ENCODE measurements at places on chromosomes 5 and 9.

- no peak overlapping the region for H3K27ac ChIP-seq
- no peaks in the 10 kb centered on the region for H3K27me3 ChIP-seq
- no peak for DNase-seq
- H3K4me3 ChIP-seq = no peak overlapping the region
These were observed 60.8 kb downstream of the RFK start for GRCh38 chr9:76333388-76333787.

GRCh38 chr9:137149363-137149762 is 10.4 kb downstream of the GRIN1 start:
- H3K36me3 ChIP-seq = no peaks in the 10 kb centered on the region
- no peaks in the 10 kb centered on the region for H3K4me1 ChIP-seq
- H3K4me3 ChIP-seq = no peak overlapping the region
- no peak overlapping the region for H3K27ac ChIP-seq

DNA sequence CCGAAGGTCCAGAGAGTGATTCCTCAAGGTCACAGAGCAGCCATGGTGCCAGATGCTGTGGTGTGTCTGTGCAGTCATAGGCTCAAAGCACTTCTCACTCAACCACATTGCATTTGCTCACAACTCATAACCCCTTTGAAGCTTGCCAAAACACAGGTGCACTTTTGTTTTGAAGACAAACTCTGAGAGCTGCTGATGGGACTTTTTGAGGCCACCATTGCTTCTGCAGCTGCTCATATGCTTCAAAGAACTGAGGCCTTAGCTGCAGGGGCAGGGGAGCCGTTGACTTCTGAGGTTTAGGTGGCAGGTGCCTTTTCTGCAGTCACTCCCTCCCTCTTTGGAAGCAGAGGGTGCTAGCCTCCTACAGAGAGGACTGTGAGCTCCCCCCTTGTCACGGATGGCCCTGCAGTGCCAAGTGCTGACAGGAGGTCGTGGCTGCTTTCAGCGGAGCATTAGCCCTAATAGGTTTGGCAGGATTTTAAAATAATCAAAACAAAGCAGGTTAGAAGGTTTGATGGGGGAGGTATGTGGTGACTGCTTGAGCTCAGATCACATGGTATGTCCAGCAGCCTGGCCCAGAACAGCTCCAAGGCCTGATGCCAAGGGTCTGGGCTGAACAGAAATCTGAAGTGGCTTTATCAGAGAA is 232.1 kb downstream of the MAN2A1 start:
- DNase-seq = no peak
- no peaks in the 10 kb centered on the region for H3K36me3 ChIP-seq
- no peak overlapping the region for H3K27ac ChIP-seq
- peaks cover 6% of the 10 kb centered on the region for H3K27me3 ChIP-seq
- H3K4me1 ChIP-seq = no peaks in the 10 kb centered on the region

DNA sequence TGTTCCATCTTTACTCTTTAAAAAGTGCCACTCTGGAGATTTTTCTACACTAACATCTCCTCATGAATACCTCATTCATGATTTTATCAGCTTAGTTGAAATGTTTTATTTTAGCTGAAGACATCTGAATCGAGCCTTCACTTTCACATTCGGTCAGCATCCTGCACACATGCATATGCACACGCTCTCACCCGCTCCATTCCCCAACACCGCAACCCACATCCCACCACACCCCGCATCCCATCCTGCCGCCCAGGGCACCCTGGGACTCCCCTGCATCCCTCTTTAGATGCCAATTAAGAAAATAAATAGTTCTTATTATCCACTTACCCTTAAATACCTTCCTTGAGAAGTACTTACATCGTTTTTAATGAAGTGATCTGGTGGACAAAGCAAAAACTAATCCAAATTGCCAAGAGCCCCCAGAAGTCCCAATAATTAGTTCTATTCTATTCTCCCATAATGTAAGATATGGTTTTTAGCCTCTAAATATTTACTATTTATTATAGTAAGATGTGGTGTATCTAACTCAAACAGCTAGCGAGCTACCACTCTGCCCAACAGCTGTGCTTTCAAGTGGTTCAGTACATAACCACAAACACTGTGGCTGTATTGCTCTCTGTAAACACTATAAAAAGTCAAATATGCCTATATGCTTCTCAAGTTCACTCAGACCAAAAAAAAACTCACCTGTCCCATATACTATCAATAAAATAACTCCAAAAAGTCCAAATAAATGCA is 38.2 kb downstream of the GZMK start:
- DNase-seq = no peak
- H3K4me1 ChIP-seq = no peaks in the 10 kb centered on the region

DNA sequence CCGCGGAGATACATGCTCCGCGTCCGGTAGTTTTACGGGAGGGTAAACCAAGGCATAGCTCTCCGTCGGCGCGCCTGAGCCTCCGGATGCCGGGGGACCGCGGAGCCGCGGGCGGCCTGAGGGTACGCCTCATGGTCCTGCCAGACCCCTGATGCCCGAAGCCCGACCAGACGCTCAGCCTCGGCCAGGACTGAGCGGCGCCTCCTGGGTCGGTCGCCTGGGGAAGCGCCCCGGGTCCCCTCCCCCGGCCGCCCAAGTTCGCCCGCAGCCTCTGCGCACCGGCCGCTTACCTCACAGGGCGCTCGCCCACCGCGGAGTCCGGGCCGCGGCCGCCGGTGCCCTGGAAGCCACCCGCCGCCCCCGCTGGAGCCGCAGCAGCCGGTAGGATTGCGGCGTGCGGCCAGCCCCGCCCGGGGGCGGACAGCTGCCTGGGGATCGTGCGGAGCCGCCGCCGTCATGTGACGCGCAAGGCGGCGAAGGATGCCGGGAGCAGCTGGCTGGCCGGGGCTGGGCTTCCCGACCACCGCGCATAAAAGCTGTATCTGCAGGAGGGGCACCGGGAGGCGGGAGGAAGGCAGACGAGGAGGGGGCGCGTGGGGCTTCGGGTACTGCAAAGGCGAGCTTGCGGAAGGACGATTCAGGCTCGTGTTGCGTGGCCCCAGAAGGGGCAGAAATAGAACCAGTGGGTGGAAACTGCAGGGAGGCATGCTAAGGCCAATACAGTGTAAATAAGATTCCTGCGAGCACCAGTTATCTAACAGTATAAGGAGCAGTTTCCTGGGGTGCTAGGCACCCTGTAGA is at the start of gene FBXO10:
Gene FBXO10, minus strand, starts transcription at position 460 of the 801 bp plus-strand sequence. CDS start 34,612 bp downstream, outside the sequence.
- H3K27ac ChIP-seq = peak within 1 kb of the TSS; percentile 92
- DNase-seq = no peak
- no peaks in the 10 kb centered on the region for H3K27me3 ChIP-seq
- peaks cover 9% of the 10 kb centered on the region for H3K36me3 ChIP-seq

DNA sequence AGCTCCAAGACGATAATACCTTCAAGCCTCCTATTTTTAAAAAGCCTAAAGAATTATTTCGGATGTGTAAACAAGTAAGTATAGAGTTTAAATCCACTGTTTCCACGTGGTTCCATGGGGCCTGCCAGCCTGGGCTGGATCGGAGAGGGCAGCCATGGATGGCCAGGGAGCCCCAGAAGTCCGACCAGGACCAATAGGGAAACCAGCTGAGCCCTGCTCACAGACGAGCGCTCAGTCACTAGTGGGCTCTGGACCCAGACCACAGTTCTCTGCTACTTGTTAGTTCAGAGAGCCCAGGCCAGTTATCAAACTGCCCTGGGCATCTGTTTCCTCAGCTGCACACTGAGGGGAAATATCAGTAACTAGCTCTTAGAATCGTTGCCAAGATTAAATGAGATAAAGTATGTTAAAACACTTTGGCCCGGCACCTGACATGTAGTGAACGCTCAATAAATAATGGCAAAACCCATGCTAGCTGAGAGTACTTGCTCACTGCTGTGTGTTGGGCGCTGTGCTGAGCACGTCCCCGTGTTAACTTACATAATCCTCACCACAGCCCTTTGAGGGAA is 124.8 kb downstream of the RGS3 start:
- no peaks in the 10 kb centered on the region for H3K27me3 ChIP-seq
- H3K27ac ChIP-seq = no peak overlapping the region
- no peak overlapping the region for H3K4me3 ChIP-seq
- H3K4me1 ChIP-seq = peaks cover under 1% of the 10 kb centered on the region

GRCh38 chr9:74066605-74067004 is 430.5 kb upstream of the RORB start:
- H3K36me3 ChIP-seq = no peaks in the 10 kb centered on the region
- H3K4me3 ChIP-seq = no peak overlapping the region
- H3K4me1 ChIP-seq = no peaks in the 10 kb centered on the region
- H3K27me3 ChIP-seq = no peaks in the 10 kb centered on the region
- DNase-seq = no peak

DNA sequence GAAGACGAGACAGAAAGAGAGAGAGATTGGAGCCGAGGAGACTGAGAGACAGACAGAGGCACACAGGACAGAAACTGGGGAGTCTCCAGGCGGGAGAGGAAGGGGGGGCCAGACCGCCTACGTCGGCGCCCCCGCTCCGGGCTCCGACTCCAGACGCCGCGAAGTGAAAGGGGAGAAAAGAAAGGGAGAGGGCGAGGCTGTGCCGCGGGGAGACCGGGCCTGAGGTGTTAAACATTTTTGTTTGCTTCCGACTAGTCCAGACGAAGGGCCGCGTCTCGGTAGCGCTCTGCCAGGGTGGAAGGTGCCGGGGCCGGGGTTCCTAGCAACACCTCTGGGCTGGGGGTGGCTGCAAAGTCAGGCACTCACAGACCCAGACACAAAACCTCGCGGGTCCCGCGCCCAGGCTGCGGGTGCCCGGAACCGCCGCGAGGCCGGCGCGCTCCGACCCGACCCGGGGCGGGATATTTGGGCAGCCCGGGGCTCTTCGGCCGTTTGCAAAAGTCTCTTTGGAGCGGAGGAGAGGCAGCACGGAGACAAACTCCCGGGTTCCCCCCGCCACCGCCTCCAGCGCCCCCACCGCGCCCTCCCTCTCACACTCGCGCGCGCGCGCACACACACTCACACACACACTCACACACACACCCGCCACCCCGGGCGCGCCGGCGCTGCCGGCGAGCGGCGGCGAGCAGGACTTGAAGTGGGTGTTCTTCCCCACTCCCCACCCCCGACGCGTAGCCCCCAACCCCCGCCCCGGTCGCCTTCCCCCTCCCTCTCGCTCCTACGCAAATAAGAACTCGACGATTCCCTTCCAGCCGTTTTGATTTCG is 626 bp upstream of the FST start:
- H3K27me3 ChIP-seq = peaks cover 53% of the 10 kb centered on the region
- H3K4me3 ChIP-seq = peak overlapping the region; percentile 53
- H3K36me3 ChIP-seq = no peaks in the 10 kb centered on the region
- no peak overlapping the region for H3K27ac ChIP-seq

GRCh38 chr5:139579-140442 is 47.8 kb downstream of the PLEKHG4B start:
- no peak overlapping the region for H3K27ac ChIP-seq
- no peak for DNase-seq
- no peaks in the 10 kb centered on the region for H3K27me3 ChIP-seq
- H3K36me3 ChIP-seq = no peaks in the 10 kb centered on the region

DNA sequence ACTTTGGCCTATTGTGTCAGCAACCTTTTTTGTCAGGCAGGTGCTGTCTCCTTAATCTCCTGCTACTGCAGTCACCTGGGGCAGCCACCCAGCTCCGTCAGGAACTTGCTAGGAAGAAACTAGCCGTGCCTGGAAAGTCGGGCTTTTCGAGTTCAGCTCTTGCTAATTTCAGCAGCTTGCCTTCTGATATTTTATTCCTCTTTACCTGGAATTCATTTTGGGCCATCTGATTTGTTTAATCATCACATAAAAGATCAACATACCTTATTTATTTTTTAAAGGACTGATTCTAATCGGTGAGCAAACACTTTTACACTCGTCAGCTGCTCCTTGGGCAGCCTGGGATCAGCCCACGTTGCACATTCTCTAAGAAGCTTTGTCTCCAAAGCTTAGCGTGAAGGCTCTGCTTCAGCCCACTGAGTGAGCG is 42.2 kb downstream of the PRLR start:
- no peaks in the 10 kb centered on the region for H3K27me3 ChIP-seq
- DNase-seq = no peak
- no peaks in the 10 kb centered on the region for H3K36me3 ChIP-seq
- H3K4me1 ChIP-seq = no peaks in the 10 kb centered on the region
- no peak overlapping the region for H3K4me3 ChIP-seq

Data from Panc1 (cell line).